Cardiac septum (tissue), 1 donor: ENCODE measurements at places on chromosomes 16 and 17. TPM values are rescaled to one million over a fixed set of nuclear protein-coding genes. Genes with fewer than 3 reads are reported as not detected.

DNA sequence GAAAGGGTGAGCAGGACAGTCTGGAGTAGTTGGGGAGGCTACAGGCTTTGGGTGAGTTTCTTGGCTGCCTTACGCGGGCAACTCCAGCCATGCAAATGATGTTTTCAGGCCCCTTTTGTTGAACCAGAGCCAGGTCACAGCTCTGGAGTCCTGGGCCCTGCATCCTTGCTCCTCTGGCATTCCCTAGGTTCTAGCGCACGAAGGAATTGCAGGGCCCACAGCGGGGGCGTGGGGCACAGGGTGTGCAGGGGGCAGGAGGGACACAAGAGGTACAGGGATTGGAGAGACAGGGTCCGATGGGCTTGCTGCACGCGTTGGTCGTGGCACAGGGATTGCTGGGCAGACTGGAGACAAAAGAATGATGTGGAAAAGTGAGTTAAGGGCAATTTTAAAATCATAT lies 3.6 kb downstream of the KRT31 start:
- no peak for DNase-seq

DNA sequence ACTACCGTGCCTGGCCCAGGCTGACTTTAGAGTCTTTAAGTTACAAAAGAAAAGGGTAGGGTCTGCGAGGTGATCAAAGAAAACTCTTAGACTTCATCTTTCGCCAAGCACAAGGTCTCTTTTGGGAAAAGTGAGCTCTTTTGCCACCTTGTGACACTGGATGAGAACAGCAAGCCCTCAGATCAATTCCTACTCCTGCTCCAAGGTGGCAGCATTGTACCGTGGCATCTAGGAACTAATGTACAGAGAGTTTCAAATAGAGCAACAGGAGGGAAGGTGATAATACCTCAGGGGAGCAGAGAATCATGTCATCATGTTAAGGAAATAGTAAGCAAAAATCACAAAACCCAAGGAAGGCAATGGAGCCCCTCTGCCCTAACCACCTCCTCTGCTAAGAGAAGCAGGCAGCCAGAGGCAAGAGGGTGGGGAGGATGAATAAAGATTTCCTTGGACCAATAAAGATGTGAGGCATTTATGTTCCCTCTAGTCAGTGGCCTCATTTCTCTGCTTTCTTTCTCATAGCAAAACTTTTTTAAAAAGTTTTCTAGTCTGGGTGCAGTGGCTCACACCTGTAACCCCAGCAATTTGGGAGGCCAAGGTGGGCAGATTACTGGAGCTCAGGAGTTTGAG lies 2.1 kb upstream of the C17orf78 start:
- DNase-seq, result no peak

- DNase-seq, result no peak
Measured at GRCh38 chr17:36112572-36112971, 8.9 kb downstream of the CCL4 start.

DNA sequence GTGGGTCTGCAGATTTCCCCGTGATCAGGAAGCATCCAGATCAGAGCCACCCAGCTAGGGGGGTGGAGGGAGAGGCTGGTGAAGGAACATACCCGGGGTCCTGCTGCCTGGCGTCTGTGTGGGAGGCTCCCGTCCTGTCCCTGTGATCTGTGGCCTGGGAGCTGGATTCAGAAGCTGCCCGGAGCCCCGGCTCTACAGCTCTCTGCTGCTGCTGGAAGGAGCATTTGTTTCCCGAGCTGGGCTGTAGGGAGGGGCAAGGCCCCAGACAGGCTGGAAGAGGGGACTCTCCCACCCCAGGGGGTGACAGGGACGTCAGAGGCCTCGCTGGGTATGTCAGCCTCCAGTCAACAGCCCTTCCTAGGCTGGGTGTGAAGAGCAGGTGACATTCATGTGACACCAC lies 10.2 kb downstream of the SOX8 start:
- DNase-seq, result no peak

DNA sequence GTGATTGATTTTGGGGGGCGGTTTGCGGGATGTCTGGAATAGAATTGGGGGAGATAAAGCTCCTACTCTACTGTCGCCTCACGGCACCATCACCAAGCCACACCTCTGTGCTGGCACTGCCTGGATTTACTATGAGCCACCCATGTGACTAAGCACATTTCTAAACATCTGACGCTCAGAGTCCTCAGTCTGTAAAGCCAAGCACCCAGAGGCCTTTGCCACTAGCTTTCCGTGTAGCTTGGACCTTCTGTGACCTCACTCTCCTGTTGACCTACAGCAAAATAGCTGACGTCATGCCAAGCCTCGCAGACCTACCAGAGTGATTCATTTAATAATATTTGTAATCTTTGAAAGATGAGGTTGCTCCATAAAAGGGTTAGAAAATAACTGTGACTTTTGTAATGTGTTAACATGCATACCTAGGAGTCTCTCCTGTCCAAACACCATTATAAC lies 38.5 kb upstream of the MYOCD start:
- DNase-seq, result no peak

- no peak for DNase-seq
Measured at GRCh38 chr17:76727745-76728456, 1.3 kb downstream of the METTL23 start.

DNASE1L2 gene
- 0.57 TPM for total RNA-seq

HEATR9 gene
- total RNA-seq, result not detected

ZSCAN10 gene
- total RNA-seq, result not detected
